ENCODE measurements at places on chromosomes 4 and X.
A peak's percentile ranks its signal among the peaks of the same experiment; 100 is the strongest.

GRCh38 chrX:123899701-123900100 lies 39.8 kb downstream of the XIAP start:
- DNase-seq: no peak

GRCh38 chr4:37988670-37989069 lies 28.5 kb downstream of the PTTG2 start:
- DNase-seq: peak; percentile 76

DNA sequence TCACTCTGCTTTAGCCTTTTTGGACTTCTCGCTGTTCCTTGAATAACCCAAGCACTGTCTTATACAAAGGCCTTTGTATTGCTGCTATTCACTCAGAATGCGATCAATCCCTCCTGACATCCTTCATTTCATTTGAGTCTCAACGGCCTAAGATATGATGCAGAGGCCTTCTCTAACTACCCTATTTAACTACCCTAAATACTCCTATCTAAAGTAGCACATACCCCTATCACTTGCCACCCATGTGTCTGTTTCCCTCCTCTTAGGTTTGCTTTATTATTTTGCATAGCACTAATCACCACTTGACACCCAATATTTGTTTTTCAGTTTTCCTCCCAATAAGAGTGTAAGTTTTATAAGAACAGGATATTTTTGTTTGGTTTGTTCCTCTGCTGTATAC lies 42.3 kb upstream of the ACSL4 start:
- no peak for DNase-seq

DNA sequence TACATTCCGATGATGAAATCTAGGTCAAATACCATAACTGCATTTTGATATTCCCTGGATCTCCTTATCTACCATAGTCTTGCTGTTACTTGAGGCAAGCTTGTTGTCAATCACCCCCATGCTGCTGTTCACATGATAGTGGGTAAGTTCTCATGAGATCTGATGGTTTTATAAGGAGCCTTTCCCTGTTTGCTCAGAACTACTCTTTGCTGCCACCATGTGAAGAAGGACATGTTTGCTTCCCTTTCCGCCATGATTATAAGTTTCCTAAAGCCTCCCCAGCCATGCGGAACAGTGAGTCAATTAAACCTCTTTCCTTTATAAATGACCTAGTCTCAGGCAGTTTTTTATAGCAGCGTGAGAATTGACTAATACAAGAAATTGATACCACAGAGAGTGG lies 432.0 kb downstream of the GLUD2 start:
- no peak for DNase-seq

GRCh38 chrX:5898463-5898862 lies 330.2 kb downstream of the NLGN4X start:
- no peak for DNase-seq

DNA sequence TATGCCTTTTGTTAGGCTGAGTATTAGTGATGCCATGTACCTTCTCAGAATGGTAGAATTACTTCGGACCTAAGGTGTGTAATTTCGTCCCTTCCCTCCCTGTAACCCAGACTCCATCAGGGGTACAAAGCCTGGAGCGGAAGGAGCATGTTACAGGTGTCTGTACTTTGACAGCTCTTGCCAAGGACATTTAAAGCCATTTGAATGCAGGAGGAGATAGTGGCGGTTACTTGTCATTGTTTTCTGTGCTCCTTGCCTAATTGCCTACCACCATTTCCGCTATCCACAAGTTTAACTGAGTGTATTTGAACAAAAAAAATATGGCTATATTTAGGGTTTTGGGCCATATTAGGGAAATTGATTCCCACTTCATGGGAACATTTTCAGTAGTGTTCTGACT lies 1.8 kb downstream of the FNIP2 start:
- DNase-seq: no peak

DNA sequence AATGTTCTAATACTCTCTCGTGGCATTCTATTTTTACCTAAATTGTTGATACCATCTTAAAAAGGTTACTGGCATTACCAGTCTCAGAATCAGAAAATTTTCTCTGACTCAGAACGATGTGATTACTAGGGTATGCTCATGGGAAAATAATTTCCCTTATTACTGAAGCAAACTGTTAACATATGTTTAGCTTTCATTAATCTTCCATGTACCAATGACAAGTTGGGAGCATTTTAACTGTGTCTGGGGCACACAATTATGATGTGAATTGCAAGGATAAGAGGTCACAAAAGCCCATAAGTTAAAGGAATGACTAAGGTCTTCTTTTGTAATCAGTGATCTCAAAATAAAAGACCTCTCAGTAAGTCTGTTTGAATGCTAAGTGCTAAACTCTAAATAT lies 1254.6 kb downstream of the PCDH18 start:
- no peak for DNase-seq

- peak; percentile 10 for DNase-seq
Measured at GRCh38 chr4:1842993-1843448, 12.9 kb downstream of the LETM1 start.

DNA sequence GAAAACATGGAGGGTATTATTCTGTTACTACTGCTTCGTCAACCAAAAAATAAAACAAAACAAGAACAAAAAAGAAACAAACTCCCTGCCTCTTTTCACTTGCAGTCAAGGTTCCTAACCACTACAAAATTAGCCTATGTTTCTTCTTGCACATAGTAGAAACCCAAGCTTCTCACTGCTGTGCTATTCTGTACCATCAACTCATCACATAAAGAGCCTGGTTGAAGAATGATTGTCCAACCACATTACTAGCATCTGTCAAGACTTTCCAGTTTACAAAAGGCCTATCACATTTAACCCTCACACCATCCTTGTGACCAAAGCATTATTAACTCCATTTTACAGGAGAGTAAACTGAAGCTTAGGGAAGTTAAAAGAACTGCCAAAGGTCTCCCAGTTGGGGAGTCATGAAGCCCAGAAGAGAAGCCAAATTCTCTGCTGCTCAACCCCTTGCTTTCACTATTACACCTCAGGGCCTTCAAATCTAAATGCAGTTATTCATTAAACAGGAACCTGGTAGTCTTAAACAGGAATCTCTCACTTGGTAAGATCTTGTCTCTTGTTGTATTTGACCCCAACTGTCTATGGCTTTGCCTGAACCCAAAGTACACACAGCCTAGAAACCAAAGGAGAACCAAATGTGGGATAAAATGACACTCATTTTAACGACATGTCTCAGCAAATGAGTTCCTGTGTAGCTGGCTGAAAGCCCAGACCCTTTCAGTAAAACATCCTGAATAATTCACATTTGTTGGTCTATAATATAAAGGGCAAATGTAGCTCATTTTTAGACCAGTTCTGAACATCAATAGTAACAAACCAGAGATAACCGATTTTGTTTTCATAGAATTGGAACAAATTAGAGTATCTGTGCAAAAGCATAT lies 8.6 kb downstream of the F9 start:
- DNase-seq: no peak

GRCh38 chr4:16472537-16472936 lies 246.3 kb upstream of the TAPT1 start:
- no peak for DNase-seq

DNA sequence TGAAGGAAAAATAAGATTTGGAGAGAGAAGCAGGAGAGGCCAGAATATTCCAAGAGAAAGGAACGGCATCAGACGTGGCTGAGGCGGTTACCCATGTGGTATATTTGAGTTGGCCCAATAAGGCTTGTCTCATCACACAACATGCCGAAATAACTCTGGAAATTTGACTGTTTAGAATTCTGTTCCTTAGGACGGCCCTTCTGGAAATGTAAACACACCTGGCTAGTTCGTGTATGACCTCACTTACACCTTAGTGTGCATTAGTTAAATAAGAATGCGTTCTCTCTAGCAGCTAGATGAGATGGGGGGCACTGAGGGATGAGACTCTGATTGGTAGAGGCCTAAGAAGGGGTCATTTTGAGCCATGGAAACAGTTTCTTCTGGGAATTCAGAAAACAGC lies 33.2 kb upstream of the PLAC1 start:
- DNase-seq: no peak

DNA sequence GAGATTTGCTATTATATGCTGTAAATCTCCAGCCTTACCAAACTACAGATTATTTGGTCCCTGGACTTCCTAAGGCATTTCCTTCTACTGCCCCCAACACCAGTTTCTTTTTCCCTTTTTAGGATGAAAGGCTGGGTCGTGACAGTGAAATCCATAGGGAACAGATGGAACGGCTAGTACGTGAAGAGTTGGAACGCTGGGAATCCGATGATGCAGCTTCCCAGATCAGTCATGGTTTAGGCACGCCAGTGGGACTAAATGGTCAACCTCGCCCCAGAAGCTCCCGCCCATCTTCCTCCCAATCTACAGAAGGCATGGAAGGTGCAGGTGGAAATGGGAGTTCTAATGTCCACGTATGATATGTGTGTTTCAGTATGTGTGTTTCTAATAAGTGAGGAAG lies 67.9 kb downstream of the PKD2 start:
- no peak for DNase-seq

- no peak for DNase-seq
Measured at GRCh38 chrX:29824176-29824906, 391.0 kb upstream of the MAGEB2 start.

GRCh38 chr4:75904076-75904475 lies 1.8 kb upstream of the PPEF2 start:
- no peak for DNase-seq

- peak; percentile 64 for DNase-seq
Measured at GRCh38 chr4:181261279-181261678, 981.9 kb upstream of the TENM3 start.

- DNase-seq: no peak
Measured at GRCh38 chr4:152090543-152090942, 329.7 kb upstream of the GATB start.

DNA sequence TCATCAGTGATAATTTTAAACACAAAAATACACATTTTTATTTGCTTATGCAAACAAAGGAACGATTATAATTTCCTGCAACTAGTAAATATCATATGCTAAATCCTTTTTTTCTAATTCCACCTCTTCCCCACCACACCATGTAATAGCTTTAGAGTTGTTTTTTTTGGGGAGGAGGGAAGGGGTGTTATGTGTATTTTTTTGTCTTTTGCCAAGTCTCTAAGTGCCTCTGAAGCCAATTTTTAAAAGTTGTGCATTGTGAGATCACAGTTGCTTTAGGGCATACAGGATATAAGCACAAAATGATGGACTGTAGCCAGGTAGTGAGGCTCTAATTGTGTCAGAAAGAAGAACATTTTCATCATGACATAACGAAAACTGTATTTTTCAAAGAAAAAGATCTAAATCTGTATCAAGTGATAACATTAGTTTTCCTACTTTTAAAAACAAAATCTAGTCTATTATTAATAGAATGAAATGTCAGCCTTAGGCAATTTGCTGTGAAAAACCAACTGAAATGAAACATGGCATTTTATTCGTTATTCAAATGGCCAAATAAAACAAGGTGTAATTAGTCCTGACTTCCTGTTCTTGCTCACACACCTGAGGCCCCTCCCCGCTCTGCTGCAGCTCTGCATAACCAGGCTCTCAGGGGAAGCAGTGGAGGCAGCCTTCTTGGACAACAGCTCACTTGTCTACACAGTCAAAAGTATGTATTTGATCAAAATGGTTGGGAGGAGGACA lies 157.4 kb downstream of the PALLD start:
- DNase-seq: no peak

DNA sequence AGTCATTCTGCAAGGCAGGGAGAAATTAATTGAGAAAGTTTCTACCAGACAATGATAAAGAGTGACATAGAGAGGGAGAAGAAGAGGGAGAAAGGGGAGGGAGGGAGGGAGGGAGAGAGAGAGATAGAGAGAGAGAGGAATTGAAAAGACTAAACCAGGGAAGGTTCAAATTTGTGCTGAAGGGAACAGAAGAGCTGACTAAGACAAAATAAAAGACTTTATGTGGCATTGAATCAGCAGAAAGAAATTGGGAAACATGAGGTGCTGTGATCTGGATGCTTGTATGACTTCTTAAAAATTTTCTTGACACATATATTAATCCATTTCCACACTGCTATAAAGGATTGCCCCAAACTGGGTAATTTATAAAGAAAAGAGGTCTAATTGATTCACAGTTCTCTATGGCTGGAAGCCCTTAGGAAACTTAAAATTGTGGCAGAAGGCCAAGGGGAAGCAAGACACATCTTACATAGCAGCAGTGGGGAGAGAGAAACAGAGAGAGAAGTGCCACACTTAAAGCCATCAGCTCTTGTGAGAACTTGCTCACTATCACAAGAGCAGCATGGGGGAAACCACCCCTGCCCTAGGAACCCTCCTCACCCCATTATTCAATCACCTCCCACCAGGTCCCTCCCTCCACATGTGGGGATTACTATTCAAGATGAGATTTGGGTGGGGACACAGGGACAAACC lies 13.5 kb upstream of the CXCL6 start:
- DNase-seq: no peak

DNA sequence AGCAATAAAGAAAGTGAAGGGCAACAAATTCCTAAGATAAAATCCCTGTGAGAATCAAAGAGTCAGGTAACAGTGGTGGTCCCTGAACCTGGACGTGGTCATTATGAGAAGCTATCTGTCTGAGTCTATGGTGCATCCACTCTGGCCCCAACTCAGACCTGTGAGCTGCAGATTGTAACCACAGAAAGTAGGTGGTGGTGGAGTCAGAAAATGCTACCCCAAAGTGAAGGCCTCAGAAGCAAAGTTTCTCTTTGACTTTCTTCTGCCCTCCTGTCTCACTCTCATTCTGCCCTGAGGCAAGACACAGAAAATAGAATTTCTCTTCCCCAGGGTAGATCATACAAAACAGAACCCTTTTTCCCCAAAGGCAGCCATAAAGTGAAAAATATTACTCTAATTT lies 84.1 kb upstream of the NEIL3 start:
- DNase-seq: no peak

- DNase-seq: no peak
Measured at GRCh38 chrX:11619441-11619840, 46.3 kb downstream of the ARHGAP6 start.

DNA sequence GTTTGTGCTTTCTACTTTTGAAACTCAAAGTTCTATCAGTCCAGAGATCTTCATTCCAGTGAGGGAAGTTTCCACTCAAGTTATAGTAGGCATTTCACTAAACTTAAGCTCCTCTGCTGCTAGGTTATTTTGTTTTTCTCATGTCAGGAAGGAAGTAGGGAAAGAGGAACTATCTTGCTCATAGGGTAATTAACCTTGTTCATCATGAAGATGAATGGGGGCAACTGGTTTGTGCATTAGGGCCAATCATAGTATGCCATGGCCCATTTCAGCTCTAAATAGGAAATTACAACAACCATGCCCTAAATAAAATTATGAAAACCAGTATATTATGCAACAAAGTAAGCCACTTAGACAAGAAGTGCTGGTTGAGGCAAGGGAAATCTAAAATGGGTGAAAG lies 804.7 kb upstream of the NDST4 start:
- DNase-seq: no peak

DNA sequence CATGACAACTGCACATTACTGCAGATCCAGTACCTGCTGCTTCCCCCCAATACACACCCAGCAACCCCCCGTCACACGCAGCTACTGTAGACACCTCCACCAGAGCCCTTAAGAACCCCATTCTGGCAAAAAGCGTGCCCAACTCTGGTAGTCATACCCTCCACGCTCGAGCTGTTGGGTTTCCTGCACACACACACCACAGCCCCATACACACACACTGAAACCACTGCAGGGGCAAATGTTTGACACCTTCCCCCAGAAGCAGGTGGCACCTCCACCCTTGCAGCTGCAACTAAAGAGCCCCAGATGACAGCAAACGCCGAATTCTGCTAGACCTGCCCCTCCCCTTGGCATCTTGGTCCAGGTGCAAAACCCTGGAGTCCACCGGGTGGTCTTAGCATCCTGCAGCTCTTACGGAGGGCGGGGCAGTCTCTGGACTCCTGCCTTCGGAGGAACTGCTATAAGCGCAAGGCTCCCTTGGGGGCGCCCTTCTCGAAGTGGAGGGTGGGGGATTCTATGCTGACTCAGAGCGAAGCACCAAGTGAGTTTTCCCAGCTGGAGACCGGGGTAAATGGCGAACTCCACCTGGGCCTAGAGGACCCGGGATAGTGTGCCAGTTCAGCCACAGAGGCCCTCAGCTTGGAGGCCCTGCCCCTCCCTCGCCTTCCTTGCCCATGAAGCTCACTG lies 1.5 kb downstream of the FRMPD3 start:
- no peak for DNase-seq

Measured in kidney (tissue), 22 donors.